H4 (cell line): ENCODE measurements at places on chromosomes 3 and 15.

GRCh38 chr15:57297163-57297593 lies 79.1 kb upstream of the CGNL1 start:
- no peak for DNase-seq

GRCh38 chr3:159819676-159820075 lies 169.0 kb upstream of the IL12A start:
- no peak for DNase-seq

GRCh38 chr3:167843886-167844285 lies 108.4 kb downstream of the SERPINI1 start:
- DNase-seq: no peak

GRCh38 chr15:83837945-83838571 lies 184.1 kb downstream of the ADAMTSL3 start:
- peak; percentile 53 for DNase-seq

DNA sequence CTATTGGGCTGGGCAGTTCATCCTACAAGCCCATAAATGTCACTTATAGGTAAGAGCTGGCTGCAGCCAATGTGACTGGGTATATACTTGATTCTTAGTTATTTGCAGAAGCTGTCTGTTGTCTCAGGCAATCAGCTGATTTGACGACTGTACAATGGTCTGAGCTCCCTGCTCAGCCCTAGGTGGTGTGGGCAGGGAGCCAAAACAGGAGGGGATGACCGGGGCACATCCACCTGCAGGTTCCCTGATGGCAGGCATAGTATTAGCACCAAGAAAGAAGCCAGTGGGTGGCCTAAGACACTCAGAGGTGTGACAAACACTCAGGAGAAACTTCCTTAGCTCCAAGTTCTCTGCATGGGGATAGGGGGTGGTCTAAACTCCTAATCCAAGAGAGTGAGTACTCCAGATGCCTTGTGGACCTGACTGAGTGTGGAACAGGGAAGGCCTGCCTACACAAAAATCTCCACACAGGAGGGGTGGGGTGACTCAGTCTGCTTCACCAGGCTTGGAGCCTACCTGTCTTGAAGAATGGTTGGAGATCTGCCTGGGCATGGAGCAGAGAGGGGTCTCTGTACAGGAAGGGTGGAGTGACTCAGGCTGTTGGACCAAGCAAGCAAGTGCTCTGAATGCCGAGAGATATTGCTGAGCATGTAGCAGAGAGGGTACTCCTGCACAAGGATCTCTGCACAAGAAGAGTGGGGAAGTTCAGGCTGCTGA lies 690.4 kb upstream of the NAALADL2 start:
- DNase-seq: no peak

- no peak for DNase-seq
Observed at GRCh38 chr3:46925585-46925934, 48.0 kb downstream of the PTH1R start.

DNA sequence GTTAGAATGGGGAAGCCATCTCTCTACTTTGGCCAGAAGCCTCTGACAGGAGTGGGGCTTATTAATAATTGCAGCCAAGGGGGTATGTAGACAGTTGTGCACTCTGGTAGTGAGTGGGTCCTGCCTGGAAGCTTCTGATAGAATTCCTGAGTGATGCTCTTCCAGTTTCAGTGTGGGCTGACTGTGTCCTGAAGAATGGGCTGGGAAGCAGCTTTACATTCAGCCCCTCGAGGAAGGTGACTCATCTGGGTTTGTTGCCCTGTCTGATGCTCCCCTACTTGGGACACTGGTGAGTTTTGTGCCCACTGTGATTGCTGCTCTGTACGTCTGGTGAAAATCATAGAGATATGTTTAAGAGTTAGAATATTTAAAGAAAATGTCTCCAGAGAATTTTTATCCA lies 444.7 kb upstream of the RBMS3 start:
- peak; percentile 3 for DNase-seq

- DNase-seq: no peak
Observed at GRCh38 chr15:92503889-92504288, 110.2 kb downstream of the ST8SIA2 start.

GRCh38 chr3:119550192-119550910 lies 9.1 kb downstream of the CD80 start:
- no peak for DNase-seq

GRCh38 chr15:100400996-100401395 lies 59.2 kb upstream of the ADAMTS17 start:
- no peak for DNase-seq

- no peak for DNase-seq
Observed at GRCh38 chr15:100928632-100929280, 9.6 kb downstream of the LRRK1 start.

DNA sequence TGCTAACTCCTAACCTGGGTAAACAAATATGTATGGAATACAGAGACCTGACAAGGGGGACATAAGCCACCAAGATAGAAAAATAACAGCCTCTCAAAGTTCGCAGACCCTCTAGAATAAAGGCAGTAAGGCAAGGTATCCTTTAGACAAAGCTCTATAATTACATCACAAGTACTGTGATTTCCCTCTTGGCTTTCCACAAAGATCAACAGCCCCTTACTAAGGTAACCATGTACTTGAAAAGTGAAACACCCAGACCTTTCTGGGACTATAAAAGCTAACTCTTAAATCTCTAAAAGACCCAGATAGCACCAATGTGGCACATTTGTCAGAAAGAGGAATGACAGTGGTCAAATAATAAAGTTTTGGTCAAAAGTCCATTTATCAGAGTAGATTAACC lies 51.9 kb downstream of the TBL1XR1 start:
- DNase-seq: no peak

DNA sequence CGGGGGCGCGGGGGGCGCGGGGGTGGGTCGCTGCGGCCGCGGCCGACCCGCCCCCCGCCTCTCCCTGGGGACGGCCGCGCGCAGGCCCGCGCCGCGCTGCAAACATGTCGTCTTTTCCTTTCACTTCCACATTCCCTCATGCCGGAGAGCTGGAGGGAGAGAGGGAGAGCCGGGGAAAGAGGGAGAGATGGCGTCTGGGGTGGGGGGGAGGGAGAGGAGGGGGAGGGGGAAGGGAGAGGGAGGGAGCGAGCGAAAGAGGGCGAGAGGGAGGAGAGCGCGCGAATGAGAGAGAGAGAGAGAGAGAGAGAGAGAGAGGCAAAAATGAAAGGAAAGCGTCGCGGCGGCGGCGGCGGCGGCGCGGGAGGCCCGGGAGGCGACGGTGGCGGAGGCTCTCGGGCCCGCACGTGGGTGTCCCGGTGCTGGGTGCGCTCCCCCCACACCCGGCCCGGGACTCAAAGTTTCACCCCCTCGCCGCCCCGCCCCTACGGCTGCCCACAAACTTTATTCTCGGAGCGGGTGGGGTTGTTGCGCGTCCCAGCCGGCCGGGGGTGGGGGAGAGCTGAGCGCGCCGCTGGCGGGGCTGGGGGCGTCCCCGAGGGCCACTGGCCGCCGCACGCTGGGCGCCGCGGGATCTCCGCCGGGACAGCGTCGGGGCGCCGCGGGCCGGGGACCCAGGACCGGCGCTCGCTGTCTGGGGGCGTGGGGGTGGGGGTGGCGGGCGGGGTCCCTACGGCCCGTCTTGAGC lies 731 bp downstream of the ZNF710 start:
- DNase-seq: peak; percentile 37

DNA sequence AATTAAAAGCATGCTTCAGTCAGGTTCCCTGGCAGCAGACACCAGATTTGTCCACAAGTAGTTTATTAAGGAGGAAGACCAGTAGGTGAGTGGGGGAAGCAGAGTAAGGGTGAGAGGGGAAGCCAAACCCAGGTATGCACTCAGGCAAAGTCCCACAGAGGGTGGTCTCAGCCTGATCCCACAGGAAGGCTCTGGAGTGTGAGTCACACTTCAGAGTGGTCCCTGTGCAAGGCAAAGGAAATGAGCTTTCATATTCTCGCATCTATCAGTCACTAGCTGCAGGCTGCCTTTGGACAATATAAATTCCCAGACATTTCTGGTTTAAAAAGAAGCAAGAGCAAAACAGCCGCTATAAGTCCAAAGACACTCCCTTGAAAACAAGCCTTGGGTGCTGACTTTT lies 78.5 kb downstream of the TRANK1 start:
- DNase-seq: no peak

GRCh38 chr3:46090161-46090591 lies 62.9 kb upstream of the XCR1 start:
- DNase-seq: no peak

DNA sequence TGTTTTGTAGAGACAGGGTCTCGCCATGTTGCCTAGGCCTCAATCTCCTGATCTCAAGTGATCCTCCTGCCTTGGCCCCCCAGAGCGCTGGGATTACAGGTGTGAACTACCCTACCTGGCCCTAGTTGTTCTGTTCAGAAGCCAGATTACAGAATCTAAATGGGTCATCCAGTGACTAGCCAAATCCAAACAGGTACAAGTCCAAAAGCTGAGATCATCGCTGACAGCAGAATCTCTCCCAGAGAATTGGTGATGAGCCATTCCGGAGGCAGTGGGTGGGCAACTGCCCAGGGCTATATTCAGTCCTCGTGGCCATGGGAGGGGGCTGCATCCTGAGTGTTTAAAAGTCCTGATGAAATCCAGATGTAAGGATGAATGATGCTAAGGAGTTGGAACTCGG lies 47.5 kb upstream of the SEMA4B start:
- DNase-seq: no peak

GRCh38 chr3:119796368-119796767 lies 14.5 kb downstream of the NR1I2 start:
- no peak for DNase-seq

DNA sequence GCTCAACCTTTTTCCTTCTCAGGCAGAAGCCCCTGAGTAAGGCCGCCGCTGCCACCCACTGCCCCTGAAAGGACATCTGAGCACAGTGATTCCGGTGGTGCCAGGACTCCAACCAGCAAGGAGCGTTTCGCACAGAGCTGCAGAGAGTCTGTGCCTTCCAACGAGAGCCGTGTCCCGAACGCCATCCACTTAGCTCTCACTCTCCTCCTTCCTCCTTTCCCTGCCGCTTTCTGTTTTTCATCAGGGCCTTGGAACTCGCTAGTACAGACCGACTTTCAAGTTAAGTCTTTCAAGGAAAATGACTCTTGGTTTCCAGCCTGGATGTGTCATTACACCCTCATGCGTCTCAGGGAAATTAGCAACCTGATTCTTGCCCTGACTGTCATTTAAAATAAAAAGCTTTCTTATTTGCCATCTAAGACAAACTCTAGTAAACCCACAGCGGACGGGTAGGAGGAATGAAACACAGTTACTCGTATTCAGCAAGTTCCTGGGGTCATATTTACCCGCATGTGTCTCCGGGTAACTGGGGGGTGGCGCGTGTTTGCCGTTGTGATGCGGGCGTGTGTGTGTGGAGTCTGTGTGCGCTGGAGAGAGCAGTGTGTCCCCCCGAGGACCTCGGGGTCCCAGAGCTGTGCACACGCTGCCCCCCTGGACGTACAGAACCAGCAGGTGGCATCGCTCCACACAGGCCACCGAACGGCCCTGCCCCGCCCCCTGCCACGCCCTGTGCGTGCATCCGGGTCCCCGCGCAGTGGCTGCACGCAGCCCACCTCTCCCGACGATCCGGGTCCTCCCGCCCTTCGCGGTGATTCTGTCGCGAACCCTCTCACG lies 30.4 kb upstream of the ALDH1A3 start:
- DNase-seq: peak; percentile 39

DNA sequence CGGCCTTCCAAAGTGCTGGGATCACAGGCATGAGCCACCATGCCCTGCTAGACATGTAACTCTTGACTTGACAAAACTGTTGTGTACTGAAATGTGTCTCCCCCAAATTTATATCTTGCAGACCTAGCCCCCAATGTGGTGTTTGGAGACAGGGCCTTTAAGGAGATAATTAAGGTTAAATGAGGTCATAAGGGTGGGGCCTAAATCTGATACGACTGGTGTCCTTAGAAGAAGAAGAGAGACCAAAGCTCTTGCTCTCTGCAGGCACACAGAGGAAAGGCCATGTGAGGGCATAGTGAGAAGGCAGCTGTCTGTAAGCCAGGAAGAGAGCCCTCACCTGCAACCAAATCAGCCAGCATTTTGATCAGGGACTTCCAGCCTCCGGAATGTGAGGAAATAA lies 361.3 kb downstream of the SV2B start:
- no peak for DNase-seq

DNA sequence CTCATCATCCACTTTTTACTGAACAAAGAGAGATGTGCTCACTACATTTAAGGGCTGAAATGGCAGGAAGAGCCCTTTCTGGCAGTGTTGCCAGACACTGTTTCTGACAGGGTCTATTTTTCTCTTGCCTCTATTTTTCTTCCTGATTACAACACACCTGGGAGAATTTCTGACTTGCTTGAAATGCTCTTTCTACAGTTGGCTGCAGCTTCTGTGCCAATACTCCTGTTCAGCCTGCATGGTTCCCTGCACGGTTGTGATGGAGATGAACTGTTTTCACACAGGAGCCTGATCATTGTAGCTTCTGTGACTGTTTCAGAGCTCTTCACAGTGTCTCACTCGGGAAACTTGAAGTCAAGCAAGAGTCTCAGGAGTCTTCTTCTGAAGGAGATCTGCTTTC lies 83.0 kb upstream of the DLG1 start:
- no peak for DNase-seq

DNA sequence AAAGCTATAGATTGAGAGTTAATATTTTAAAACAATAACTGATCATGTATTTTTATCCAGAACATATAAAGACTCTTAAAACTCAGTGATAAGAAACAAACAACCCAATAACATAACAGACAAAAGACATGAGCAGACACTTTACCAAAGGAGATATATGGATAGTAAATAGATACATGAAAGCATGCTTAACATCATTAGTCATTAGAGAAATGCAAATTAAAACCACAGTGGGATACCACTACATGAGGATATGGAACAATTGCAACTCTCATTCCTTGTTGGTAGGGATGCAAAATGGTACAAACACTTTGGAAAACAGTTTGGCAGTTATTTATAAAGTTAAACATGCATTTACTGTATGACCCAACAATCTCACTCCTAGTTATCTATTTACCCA lies 95.0 kb downstream of the IQCH start:
- DNase-seq: no peak

- peak; percentile 99 for DNase-seq
Observed at GRCh38 chr3:124558991-124559845, 171.0 kb upstream of the UMPS start.

DNA sequence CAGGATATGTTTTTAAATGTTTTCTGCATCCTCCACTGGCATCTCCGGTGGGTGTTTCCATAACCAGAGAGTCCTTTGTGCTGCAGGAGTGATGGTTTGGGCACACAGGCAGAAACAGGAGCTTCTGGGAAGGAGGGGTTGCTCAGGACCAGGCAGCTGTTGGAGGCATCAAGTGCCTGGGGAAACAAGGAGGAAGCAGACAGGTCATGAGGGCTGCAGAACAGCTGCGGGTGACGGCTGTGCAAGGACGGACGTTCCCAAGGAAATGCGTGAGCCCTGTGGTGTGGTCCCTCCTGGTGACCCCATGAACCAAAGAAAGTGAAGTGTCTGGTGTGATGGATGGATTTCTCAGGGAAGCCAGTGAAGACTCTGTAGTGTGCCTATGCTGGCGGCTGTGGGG lies 61.2 kb upstream of the TNFAIP8L3 start:
- no peak for DNase-seq

DNA sequence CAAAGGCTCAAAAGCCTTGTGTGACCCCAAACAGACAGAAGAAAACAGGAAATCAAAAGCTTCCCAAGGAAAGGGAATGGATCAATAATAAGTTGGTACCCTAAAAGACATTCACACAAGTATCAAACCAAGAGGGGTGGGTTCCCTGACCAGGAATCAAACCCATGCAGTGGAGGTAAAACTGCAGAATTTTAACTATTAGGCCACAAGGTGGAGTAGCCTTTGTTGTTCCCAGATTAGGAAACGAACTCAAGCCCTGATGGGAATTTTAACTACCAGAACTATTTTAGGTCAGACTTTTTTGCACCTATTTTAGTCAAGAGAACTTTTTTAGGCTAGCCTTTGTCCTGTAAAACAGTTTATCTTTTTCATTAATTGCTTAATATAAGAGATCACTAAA lies 31.4 kb downstream of the SETMAR start:
- no peak for DNase-seq

- DNase-seq: no peak
Observed at GRCh38 chr3:173641696-173642095, 244.2 kb downstream of the NLGN1 start.
